HTR-8/SVneo (cell line): ENCODE measurements at places on chromosomes 2 and 18.

- no peak for DNase-seq
Measured at GRCh38 chr2:238009563-238009962, 42.7 kb downstream of the UBE2F start.

GRCh38 chr2:25446122-25446521, 104.4 kb upstream of the DNMT3A start:
- no peak for DNase-seq

DNA sequence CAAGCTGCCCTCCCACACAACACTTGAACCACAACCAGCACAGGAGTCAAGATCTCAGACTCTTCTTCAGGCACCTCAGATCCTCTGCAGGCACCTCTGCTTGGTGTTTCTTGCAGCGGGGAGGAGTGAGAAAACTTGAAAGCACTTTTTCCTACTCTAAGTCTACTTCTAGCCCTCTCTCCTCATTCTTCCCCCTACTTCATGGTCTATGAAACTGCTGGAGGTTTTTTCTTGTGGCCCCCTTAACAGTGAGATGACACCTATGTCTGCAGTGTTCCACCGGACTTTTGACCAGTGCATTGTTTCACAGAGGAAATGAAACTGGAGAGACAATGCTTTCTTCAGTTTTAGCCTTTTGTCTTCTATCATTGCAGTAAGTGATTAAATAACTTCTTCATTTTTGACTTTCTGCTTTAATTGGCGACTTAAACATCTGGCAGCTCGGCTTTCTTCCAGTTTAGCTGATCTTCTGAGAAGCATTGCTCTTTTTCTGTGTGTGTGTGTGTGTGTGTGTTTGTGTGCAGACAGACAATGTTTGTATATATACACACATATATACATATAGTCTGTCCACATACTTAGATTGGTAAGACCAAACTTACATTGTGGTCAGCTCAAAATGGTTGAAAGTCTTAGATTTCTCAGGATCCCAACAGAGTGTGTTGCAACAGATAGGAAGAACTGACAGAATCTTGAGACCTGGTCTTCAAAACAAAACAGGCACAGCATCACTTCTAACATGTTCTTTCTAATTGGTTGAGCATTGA, 1474.0 kb upstream of the TMEFF2 start:
- DNase-seq = no peak

DNA sequence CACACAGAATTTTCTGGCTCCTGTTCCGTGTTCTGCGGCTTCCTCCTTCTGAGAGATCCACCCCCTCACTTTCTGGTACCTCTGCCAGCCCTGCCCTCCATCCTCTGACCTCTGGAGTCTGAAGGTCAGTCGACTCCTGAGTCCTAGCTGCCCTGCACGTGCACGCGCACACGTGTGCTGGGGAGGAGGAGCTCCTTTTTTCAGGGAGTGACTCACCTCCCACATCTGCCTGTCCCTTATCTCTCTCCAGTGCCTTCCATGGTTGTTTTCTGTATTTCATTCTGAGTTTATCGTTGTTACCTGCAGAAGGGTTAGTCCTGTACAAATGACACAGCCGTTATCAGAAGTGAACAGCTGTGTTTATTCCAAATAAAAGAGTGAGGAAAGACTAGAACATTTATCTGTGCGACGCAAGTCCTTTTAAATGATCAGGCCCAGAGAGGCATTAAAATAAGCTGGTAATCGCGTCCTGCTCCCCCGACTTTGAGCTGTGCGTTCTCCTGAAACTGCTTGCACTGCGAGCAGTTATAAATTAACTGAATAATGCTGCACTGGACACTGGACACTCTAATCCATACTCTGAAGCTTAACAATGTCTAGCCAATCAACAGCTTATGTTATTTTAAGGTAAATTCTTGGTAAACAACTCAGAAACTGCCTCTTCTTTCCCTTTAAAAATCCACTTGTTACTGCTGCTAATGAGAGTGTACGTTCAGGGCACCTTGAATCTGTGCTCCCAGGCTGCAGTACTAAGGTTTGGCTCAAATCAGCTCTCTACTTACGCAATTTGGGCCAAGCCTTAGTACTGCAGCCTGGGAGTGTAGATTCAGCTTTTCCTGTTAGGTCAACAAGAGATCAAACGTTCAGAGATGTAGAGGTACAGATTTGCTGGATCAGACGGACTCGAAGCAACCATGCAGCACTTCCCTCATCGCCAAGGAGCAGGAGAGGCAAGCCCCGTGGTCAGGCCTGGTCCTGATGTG, 72.5 kb downstream of the GALR1 start:
- no peak for DNase-seq

- DNase-seq = peak; percentile 26
Measured at GRCh38 chr2:69798290-69798908, 31.1 kb upstream of the GMCL1 start.

DNA sequence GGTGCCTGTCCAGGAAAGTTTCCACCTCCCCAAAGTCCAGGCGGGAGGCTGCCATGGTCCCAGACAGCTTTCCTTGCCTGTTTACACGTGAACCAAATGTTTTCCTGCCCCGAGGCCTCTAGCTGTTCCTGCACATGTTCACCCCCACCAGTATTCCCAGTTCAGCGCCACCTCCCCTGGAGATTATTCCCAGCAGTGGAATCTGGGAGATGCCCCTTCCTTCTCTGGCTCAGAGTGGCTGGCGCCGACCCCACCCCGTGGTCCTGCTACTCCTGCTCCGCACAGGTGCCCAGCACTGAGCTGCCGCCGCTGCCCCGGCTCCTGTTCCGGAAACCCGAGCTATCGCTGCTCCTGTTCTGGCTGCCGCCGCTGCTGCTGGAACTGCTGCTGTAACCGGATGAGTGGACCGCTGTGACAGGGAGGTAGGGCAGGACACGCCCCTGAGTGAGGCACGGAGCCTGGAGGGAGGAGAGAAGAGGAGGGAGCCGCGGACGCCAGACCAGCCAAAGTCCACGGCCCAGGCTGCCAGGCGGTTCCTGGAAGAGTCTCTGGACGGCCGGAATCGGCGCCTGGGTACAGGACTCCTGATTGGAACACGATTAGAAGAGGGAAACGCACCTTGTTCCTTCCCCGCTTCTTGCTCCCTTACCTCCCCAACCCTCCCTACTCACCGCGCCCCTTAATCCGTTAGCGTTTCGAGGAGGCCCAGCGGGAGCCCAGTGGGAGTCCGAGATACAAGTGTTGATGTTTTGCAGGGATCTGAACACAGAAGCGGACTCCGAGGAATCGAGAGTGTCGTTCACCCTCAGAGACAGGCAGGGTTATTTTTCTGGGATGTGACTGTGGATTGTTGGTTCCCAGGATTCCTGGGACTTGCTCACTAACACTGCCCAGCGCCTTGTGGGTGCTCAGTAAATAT, at the start of gene PDE11A:
PDE11A (minus strand) TSS at position 395 of the 919 bp plus-strand sequence; CDS start at position 55, 340 bp downstream.
- peak; percentile 80 for DNase-seq
